ENCODE measurements at places on chromosomes 6 and 20. TPM values are rescaled to one million over a fixed set of nuclear protein-coding genes. Genes with fewer than 3 reads are reported as not detected.

VNN1 gene
- 0.50 TPM for total RNA-seq

WFDC10B gene
- total RNA-seq: not detected

SAPCD1 gene
- total RNA-seq: not detected

SLC22A16 gene
- not detected for total RNA-seq

CCM2L gene
- not detected for total RNA-seq

VSTM2L gene
- total RNA-seq: 1.4 TPM

COL20A1 gene
- total RNA-seq: 0.07 TPM

SPATA2 gene
- 1.7 TPM for total RNA-seq

TCP11 gene
- under 0.01 TPM for total RNA-seq

Measured in nasal cavity respiratory epithelium epithelial cell of viscerocranial mucosa (primary cell).